ENCODE measurements at places on chromosomes 12 and 14.
A peak's percentile ranks its signal among the peaks of the same experiment; 100 is the strongest.

GRCh38 chr14:61122862-61123261, 141.8 kb downstream of the SLC38A6 start:
- no peak for DNase-seq

GRCh38 chr14:74400031-74400685, 25.9 kb downstream of the SYNDIG1L start:
- DNase-seq: no peak

- no peak for DNase-seq
These were observed 916 bp upstream of the PAWR start for GRCh38 chr12:79691511-79692248.

DNA sequence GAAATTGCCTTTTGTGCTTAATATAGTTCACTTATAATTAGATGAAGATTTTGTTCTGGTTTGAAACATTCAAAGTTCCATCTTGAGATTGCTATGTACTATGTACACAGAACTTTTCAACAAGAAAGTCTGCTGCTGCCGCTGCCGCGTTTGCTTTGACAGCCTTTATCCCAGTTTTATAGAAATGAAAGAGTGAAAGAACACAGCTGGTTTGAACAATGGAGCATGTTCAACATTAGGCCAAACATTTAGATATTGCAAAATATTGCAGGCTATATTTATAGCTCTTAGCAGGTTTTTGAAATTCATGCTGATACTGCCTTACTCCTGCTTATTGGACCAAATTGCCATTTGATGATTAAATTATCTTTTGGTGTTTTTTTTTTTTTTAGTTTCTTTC, 299.8 kb upstream of the PRKD1 start:
- no peak for DNase-seq

DNA sequence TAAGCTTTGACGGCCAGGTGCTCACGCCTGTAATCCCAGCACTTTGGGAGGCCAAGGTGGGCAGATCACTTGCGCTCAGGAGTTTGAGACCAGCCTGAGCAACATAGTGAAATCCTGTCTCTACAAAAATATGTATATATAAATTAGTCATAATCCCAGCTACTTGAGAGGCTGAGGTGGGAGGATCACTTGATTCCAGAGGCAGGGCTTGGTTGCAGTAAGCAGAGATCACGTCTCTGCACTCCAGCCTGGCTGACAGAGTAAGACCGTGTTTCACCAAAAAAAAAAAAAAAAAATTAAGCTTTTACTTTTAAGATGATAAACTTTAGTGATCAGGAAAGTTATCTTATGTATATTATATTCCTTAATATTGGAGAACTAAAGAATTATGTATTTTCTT, 18.0 kb upstream of the SNAPC1 start:
- no peak for DNase-seq

GRCh38 chr12:94585626-94586025, 64.7 kb downstream of the TMCC3 start:
- DNase-seq: no peak

GRCh38 chr12:113645183-113645582, 173.5 kb upstream of the LHX5 start:
- DNase-seq: no peak

DNA sequence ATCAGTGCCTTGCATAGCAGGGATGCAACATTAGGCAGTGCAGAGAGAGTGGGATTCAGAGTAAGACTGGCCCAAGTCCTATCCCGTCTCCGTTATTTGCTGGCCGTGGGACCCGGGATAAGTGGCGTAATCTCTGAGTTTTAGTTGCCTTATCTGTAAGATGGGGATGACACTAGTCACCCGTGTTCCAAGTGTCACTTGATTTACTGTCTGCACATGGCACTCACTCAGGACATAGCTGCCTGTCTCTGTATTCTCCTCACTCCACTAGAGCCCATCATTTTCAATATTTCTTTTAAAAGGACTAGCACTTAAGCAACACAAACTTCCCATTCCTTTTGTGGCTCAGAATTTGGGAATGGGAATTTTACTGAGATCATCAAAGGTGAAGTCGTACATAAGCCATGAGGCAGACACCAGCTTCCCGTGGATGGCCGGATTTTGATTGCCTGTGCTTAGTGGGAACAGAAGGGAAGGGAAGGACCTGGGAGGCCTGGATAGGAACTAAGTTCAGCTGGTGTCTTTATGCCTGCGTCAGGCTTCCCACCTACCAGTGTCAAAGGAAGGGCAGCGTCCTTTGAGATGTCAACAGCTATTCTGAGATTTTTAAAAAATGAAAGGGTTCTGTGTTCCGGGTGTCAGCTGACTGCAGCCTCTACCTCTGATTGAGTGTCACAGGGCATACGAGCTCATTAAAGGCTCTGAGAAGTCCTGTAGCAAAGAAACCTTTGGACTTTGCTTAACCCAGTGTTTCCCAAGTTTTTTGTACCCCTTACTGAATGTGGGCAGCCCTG, 361.4 kb downstream of the CACNA1C start:
- no peak for DNase-seq

GRCh38 chr12:122265886-122266229, 436 bp downstream of the VPS33A start:
- no peak for DNase-seq

GRCh38 chr12:11657511-11657910, 8.0 kb downstream of the ETV6 start:
- no peak for DNase-seq

- DNase-seq: no peak
These were observed 53.5 kb upstream of the BEGAIN start for GRCh38 chr14:100640471-100641273.

GRCh38 chr14:66115740-66116502, 370.2 kb upstream of the CCDC196 start:
- no peak for DNase-seq

GRCh38 chr12:28859551-28859950, 289.5 kb upstream of the FAR2 start:
- no peak for DNase-seq

DNA sequence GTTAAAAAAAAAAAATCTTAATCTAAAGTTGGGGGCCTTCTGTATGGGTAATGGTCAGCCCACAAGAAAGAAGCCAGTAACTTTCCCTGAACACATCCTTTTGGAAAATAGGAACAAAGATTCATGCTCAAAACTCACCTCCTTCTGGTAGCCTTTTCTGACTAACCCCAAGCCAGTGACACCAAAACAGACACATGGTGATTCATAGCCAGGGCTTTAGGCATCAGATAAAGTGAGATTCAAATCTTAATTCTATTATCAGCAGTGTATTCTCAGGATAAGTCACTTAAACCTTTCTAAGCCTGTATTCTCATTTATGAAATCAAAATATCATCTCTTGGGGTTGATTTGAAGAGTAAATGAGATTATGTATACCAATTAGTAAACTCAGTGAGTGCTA, 4.9 kb downstream of the ATP5MC2 start:
- no peak for DNase-seq

- no peak for DNase-seq
These were observed 146.1 kb downstream of the KITLG start for GRCh38 chr12:88433997-88434703.

DNA sequence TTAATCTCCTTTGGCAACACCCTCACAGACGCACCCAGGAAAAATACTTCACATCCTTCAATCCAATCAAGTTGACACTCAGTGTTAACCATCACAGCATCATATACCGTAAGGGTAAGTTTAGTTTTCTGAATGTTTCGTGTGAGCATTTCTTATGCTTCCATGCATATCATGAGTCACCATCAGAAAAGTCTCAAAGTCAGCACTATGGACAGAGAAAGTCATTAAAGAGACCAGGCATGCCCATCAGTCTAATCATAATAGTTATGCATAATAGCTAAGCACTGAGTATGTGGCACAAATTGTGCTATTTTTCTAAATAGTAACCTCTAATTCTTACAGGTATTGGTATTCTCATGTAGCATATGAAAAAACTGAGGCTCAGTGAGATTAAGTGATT, 158.8 kb upstream of the PRMT8 start:
- DNase-seq: no peak

DNA sequence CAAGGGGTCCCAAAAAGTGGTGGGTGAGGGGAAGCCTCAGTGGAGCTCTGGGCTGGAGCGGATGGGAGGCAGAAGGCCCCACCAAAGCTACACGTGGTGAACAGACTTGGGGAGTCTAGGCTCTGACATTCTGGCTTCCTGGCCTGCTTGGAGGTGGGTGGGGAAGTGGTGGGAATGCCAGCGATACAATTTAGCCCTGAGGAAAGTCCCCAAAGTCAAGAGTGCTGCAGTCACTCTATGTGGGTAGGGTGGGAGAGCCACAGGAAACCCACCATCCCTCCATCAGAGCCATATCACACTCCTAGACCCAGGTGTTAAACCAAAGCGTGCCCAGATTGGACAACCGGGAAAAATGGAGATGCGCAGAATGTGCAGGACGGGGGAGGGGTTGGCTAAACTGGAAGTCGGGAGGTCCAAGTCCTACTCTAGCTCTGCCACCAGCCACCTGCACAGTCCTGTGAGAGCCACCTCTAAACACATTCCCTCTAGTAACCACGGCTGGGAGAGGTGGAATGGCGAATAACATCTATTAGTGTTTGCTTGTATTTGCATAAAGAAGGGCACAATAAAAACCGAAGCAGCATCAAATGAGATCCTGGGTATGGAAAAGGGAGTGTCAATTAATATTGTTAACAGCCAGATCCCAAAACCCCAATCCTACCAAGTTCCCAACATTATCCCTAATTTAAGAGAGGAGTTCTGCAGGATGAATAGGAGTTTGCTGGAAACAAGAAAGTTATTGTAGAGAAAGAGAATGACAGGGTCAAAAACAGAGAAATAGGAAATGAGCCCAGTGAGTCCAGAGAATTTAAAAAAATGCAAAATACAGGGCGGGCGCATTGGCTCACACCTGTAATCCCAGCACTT, 14.0 kb upstream of the CD9 start:
- DNase-seq: no peak

DNA sequence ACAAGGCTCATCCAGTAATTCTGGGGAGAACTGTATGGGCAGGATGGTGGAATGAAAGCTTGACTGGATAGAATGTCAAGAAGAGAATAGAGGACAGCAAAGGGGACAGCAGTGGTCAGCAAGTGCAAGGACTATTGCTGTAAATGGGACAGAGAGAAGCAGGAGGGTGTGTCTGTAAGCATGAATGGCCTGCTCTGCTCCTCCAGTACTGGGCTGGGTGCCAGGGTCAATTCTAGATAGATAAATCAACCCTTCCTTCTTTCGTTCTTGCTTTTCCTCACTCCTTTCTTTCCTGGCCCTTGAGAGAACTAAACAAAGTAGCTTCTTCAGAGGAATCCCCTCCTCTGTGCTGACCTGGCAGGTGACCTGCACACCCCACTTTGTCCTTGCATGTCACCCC, 1019.2 kb downstream of the BCL11B start:
- DNase-seq: no peak

DNA sequence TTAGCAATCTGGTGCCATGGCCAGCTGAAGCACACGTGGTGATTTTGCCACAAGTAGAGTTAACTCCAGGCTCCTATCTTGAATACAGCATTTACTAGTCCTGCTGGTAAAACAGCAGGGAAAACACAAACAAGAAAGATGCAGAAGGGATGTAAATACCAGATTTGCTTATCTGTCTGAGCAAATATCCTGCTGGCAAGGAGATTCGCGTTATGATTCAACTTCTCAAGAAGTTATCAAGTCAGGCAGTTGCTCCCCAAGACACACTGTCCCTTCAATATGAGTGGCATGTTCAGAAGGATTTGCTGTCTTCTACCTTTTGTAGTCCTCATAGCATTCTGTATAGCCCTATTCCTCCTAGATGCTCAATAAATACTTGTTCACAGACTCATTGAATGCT, 171.2 kb upstream of the EGLN3 start:
- no peak for DNase-seq

DNA sequence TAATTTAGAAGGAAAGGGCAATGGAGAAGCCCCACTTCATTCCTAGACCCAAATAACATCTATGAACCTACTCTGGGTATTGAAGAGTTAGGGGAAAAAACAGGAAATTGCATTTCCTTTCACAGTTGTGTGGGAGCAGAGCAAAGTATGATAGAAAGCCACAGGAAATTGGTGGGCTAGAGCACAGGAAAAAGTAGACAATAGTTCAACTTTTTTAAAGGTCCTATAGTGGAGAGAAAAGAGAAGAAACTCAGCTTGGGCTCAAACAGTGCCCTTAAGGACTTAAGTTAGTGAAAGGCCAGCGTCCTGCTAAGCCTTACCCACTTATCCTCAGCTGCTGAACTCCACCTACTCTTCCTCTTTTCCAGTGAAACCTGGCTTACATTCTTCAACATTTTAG, 258.1 kb downstream of the DPY19L2 start:
- no peak for DNase-seq

DNA sequence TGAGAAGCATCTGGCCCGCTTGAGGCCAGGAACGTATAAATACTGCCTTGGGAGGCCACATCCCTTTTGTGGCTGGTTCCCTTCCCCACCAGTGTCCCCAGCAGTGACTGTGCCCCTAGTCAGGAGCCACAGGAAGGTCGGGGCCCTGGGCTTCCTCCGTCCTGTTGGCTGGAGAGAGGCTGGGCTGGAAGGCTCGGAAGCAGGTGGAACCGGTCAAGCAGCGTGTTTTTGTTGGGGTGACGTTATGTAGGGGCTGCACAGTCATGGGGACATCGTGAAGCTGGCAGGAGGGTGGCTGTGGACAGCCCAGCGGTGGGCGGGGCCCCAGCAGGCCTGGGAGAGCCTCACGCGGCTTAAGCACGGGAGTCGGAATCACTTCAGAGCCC, 10.1 kb downstream of the XRCC3 start:
- no peak for DNase-seq

DNA sequence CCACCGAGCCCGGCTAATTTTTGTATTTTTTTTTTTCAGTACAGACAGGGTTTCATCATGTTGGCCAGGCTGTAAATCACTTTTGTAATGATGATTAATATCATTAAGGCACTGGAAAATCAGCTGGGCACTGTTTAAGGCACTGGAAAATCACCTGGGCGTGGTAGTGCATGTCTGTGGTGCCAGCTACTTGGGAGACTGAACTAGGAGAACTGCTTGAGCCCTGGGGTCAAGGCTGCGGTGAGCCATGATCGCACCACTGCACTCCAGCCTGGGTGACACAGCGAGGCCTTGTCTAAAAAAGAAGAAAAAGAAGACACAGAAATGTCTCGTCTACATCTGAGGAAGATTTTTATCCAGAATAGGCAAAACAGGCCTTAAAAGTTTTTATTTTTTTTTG, 12.7 kb downstream of the SLC11A2 start:
- DNase-seq: no peak

GRCh38 chr12:6554168-6555017, 1.4 kb downstream of the IFFO1 start:
- peak; percentile 59 for DNase-seq

GRCh38 chr14:53389202-53389601, 236.1 kb upstream of the DDHD1 start:
- DNase-seq: no peak
